Naive B cell (primary cell): ENCODE measurements at places on chromosomes 13 and 19. TPM values are rescaled to one million over a fixed set of nuclear protein-coding genes. Genes with fewer than 3 reads are reported as not detected.

SOX1 gene
- polyA plus RNA-seq, result not detected

DNA sequence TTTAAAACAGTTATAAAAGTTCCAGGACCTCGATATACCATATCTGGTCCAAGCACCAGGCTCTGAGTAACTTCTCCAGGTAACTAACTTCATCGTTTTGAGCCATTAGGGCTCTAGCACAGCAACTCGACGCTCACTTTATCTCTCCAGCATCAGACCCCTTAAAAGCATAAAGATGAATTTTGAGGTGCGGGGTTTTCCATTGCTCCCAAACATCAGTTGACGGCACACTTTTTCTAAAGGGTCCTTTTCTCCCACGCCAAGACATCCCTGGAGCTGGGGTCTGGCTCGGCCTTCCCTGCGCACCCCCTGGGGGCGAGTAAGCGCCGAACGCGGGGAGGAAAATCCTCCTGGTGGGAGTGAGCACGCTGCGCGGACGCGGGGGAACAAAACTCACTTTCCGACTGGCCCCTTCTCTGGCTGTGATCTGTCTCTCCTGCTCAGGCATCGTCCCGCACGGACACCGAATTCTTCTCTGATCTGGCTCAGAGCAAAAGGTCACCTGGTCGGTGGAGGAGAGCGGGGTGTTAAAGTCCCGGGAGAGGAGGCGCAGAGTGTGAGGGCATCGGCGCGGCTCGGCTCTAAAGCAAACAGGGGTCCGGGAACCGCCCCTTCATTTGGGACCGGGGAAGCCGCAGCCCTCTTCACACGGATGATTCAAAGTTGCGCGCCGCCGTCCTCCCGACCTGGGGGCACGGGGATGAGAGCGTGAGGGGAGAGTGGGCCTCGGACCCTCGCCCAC, at the start of gene ATP7B:
Gene ATP7B (minus strand): TSS at position 561 of the 742 bp plus-strand sequence. CDS start 113 bp downstream, at position 448.
- no peaks in the 10 kb centered on the region for H3K36me3 ChIP-seq
- H3K4me1 ChIP-seq, result peaks cover 11% of the 10 kb centered on the region
- peak within 1 kb of the TSS; percentile 94 for H3K27ac ChIP-seq

ZNF567 gene
- polyA plus RNA-seq, result 19.4 TPM

DNA sequence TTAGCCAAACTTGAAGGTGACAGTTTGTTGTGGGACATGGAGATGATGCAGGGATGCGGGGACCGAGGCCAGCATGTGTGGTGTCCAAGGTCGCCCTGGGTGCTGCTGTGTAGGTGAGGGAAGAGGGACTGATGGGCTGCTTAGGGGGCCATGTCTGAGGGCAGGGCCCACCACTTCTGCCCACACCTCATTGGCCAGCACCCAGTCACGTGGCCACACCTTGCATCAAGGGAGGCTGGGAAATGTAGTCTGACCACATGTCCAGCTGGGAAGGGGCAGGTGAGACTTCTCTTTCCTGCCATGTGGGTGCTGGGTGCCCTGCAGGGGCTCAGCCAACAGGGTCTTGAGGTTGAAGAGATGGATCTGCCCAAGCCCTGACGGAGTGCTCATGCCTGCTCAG, 88.9 kb downstream of the KDM4B start:
- no peak for DNase-seq
- peaks cover 13% of the 10 kb centered on the region for H3K36me3 ChIP-seq
- no peak overlapping the region for H3K4me3 ChIP-seq
- peak overlapping the region; percentile 79 for H3K27ac ChIP-seq
- no peaks in the 10 kb centered on the region for H3K27me3 ChIP-seq

DNA sequence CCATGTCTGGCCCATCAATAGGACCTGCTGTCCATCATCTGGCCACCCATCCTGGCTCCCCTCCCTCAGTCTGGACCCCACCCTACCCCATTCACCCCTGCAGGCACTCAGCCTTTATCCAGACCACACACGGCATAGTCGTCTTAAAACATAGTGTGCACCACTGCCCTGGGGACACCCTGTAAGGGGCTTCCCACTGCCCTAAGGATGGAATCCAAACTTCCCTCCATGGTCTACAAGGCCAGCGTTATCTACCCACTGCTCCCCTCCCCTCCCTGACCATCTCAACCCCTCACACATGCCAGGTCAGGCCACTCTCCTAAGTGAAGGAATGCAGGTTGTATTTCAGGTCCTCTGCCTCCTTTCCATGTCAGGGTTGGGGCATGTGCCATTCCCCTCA, 352.7 kb upstream of the ZNF507 start:
- H3K36me3 ChIP-seq, result peaks cover 7% of the 10 kb centered on the region
- H3K27me3 ChIP-seq, result no peaks in the 10 kb centered on the region
- H3K4me1 ChIP-seq, result no peaks in the 10 kb centered on the region
- H3K27ac ChIP-seq, result no peak overlapping the region
- H3K4me3 ChIP-seq, result no peak overlapping the region

- no peak overlapping the region for H3K27ac ChIP-seq
- H3K4me1 ChIP-seq, result peaks cover 2% of the 10 kb centered on the region
- no peak for DNase-seq
- no peak overlapping the region for H3K4me3 ChIP-seq
Observed at GRCh38 chr19:29764361-29764760, 47.4 kb upstream of the CCNE1 start.

POU2F2 gene
- polyA plus RNA-seq, result 20.8 TPM

GRCh38 chr13:69094485-69094884, 1013.1 kb upstream of the ATXN8OS start:
- H3K27me3 ChIP-seq, result no peaks in the 10 kb centered on the region
- no peak overlapping the region for H3K4me3 ChIP-seq
- no peaks in the 10 kb centered on the region for H3K4me1 ChIP-seq
- H3K36me3 ChIP-seq, result no peaks in the 10 kb centered on the region
- no peak overlapping the region for H3K27ac ChIP-seq
- no peak for DNase-seq

DNA sequence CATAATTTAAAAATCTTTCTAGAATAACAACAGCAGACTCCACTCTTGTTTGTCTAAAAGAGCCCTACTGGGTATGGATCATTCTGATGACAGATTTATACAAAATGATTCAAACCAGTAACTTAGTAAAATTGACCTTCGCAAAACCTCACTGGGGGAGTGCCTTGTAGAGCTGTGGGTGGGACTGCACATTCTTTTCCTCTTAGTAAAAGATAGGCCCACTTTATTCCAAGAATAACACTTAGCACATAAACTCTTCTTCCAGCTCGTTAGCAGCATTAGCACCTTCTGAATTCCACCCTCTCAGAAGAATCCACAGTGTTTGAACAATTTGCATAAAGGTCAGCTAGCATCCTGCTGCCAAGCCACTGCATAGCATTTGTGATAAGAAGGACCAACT, 106.8 kb downstream of the STOML3 start:
- H3K27ac ChIP-seq, result no peak overlapping the region
- no peaks in the 10 kb centered on the region for H3K36me3 ChIP-seq
- DNase-seq, result no peak
- H3K4me3 ChIP-seq, result no peak overlapping the region
- no peaks in the 10 kb centered on the region for H3K4me1 ChIP-seq

TEX101 gene
- not detected for polyA plus RNA-seq

GRCh38 chr13:46797501-46798237, 708 bp upstream of the ESD start:
- no peaks in the 10 kb centered on the region for H3K27me3 ChIP-seq
- H3K4me1 ChIP-seq, result peaks cover 34% of the 10 kb centered on the region
- peak overlapping the region; percentile 93 for H3K27ac ChIP-seq
- DNase-seq, result no peak
- H3K4me3 ChIP-seq, result peak overlapping the region; percentile 98
- no peaks in the 10 kb centered on the region for H3K36me3 ChIP-seq

DNA sequence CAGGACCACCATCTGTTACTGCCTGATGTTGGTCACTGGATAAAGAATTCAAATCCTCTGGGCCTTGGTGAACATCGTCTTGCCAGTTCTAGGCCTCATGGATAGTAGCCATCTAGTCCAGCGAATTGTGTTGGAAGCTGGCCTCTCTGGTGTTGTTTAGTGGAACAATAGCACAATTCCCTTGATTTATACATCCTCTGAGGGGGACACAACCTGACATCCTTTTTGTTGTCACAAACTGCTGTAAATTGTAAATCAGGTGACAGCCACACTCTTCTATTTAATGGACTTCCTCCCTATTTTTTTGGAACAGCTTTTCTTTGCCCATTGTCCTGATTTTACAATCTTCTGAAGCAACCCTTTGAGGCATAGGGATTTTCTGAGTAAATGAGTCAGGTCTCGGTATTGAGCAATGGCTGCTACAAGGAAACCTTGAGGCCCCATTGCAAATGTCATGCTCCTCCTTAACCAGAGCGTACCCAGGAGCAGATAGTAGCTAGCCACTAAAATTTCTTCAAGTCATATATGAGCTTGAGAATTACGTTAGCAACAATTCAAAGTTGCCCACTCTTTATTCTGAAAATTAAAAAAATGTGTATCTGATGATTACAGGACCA, 263.3 kb downstream of the COG6 start:
- no peaks in the 10 kb centered on the region for H3K4me1 ChIP-seq
- H3K36me3 ChIP-seq, result no peaks in the 10 kb centered on the region
- no peak overlapping the region for H3K4me3 ChIP-seq
- peaks cover 27% of the 10 kb centered on the region for H3K27me3 ChIP-seq

EDNRB gene
- not detected for polyA plus RNA-seq

BSG gene
- 240 TPM for polyA plus RNA-seq

DNA sequence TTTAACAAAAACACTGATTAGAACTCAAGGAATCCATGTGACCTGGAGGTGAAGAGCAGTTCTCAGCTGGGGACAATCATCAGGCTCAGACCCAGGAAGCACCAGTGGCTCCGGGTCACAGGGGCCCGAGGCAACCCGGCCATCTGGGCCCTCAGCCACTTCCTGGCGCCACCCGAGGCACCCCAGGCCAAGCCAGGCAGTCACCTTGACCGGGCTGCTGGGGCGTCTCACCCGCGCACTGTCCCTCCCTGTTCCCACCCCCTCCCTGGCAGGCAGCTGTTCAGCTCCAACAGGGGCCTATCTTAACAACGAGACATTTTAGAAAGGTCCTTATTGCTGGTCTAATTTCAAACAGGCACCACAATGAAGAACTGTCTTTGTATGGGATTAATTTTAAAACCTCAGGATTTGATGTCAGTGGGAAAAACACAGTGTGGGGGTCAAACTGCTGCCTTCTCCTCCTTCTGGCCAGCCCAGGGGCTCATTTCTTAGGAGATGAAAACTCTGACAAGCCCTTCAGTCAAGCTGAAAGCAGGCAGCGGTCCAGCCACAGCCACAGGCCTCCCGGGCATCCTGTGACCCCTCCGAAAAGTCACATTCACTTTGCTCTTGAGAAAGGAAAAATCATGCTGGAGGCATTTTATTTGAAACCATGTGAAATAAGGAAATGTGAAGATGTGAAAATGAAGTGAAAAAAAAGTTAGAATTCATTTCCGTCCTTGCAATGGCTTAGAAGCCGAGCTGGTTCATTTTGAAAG, 83.3 kb downstream of the KCTD15 start:
- H3K27ac ChIP-seq, result no peak overlapping the region
- H3K36me3 ChIP-seq, result no peaks in the 10 kb centered on the region
- peaks cover 17% of the 10 kb centered on the region for H3K27me3 ChIP-seq
- H3K4me3 ChIP-seq, result no peak overlapping the region

GRCh38 chr13:112079696-112080095, 12.7 kb downstream of the SOX1 start:
- no peak overlapping the region for H3K4me3 ChIP-seq
- peaks cover 35% of the 10 kb centered on the region for H3K27me3 ChIP-seq

- peaks cover 25% of the 10 kb centered on the region for H3K36me3 ChIP-seq
- no peak overlapping the region for H3K4me3 ChIP-seq
- peaks cover 7% of the 10 kb centered on the region for H3K4me1 ChIP-seq
- no peaks in the 10 kb centered on the region for H3K27me3 ChIP-seq
Observed at GRCh38 chr13:110627351-110627750, 12.0 kb downstream of the NAXD start.

- peaks cover 27% of the 10 kb centered on the region for H3K4me1 ChIP-seq
- H3K36me3 ChIP-seq, result peaks cover 16% of the 10 kb centered on the region
- peak overlapping the region; percentile 79 for H3K4me3 ChIP-seq
- DNase-seq, result no peak
Observed at GRCh38 chr19:50510121-50510670, 795 bp downstream of the JOSD2 start.

KRTDAP gene
- not detected for polyA plus RNA-seq

DNA sequence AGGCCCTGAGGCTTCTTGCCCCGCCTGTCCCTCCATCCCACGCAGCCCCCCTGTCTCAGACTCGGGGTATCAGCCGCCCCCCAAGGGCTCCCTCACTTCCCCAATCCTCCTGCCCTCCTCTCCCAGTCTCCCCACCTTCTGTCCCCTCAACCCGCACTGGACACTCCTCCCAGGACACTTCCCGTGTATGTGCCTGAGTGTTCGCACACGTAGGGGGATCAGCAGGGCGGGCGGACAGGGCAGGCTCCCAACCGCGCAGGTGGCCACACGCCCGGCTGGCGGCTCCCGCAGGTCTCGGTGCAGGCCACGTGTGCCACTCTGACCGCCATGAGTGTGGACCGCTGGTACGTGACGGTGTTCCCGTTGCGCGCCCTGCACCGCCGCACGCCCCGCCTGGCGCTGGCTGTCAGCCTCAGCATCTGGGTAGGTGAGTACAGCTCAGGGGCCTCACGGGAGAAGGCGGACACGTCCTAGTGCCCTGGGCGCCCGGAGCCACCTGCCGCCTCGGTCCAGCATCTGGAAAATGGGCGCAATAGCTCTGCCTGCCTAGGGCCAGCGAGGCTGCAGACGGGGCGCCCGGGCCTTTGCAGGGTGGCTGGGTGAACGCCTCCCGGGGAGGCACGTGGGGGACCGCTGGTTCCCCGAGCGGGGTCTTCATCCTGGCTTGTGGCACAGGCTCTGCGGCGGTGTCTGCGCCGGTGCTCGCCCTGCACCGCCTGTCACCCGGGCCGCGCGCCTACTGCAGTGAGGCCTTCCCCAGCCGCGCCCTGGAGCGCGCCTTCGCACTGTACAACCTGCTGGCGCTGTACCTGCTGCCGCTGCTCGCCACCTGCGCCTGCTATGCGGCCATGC, 2.3 kb downstream of the KISS1R start:
- peak overlapping the region; percentile 80 for H3K4me3 ChIP-seq
- peak overlapping the region; percentile 39 for H3K27ac ChIP-seq
- peak; percentile 63 for DNase-seq
- H3K4me1 ChIP-seq, result peaks cover 16% of the 10 kb centered on the region
- H3K36me3 ChIP-seq, result no peaks in the 10 kb centered on the region
- H3K27me3 ChIP-seq, result no peaks in the 10 kb centered on the region

DNA sequence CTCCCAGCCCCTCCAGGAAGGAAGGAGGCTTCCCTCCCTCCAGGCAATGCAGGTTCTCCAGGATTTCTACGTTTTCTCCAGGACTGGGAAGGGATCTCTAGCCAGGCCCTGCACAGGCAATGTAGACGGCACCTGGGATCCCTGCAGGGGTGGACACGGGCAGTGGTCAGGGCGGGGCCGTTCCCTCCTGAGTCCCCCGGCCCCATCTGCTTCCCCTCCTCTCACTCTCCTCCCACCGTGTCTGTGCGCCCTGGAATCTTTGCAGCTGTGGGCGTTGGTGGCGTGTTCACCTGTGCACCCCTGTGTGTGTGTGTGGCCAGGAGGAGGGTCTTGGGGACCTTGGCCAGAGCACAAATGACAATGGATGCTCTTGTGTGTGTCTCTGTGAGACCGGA, 10.0 kb downstream of the NRTN start:
- H3K27ac ChIP-seq, result no peak overlapping the region
- no peak for DNase-seq
- no peak overlapping the region for H3K4me3 ChIP-seq
- H3K36me3 ChIP-seq, result no peaks in the 10 kb centered on the region
- peaks cover 24% of the 10 kb centered on the region for H3K27me3 ChIP-seq
